ENCODE measurements at places on chromosomes 6 and 20.
A peak's percentile ranks its signal among the peaks of the same experiment; 100 is the strongest.

- DNase-seq = no peak
These were observed 78.4 kb downstream of the RNASET2 start for GRCh38 chr6:166877906-166878305.

GRCh38 chr20:37758332-37758731 is 64.5 kb downstream of the CTNNBL1 start:
- peak; percentile 55 for DNase-seq

- peak; percentile 43 for DNase-seq
These were observed 55.7 kb downstream of the FAM217A start for GRCh38 chr6:4023240-4023639.

- DNase-seq = no peak
These were observed 272.6 kb upstream of the CITED2 start for GRCh38 chr6:139647016-139647415.

- DNase-seq = no peak
These were observed 28.5 kb downstream of the SLC35D3 start for GRCh38 chr6:136950436-136951126.

DNA sequence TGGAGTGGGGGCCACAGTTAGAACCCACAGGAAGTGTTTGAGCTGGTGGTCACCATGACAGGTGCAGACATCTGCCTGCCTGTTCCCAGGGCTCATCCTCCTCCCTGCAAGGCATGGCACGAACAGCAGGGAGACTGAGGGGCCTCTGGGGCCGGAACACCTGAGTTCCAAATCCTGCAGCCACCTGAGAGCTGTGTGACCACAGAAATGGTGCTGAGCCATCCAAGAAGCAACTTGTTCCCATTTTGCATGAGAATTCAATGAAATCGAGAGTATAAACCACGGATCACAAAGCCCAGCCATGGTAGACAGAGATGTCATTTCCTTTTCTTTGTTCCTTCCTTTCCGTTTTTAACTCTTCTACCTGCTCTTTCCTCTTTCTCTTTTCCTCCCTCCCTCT is 268.6 kb downstream of the FOXA2 start:
- no peak for DNase-seq

GRCh38 chr20:57071283-57071731 is 195.1 kb downstream of the BMP7 start:
- no peak for DNase-seq

- DNase-seq = no peak
These were observed 456.5 kb downstream of the UTRN start for GRCh38 chr6:144741659-144742058.

DNA sequence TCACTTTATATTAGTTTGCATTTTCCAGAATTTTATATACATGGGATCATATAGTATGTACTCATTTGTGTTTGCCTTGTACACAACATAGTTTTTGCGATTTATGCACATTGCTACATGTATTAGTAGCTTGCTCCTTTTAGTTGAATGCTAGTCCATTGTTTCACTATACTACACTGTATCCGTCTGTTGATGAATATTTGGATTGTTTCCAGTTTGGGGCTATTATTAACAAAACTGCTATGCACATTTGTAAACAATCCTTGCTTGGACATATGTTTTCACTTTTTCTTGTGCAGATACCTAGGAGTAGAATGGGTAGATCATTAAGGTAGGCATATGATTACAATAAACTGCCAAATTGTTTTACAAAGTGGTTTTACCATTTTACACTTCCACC is 3.9 kb upstream of the LRRC1 start:
- DNase-seq = no peak

DNA sequence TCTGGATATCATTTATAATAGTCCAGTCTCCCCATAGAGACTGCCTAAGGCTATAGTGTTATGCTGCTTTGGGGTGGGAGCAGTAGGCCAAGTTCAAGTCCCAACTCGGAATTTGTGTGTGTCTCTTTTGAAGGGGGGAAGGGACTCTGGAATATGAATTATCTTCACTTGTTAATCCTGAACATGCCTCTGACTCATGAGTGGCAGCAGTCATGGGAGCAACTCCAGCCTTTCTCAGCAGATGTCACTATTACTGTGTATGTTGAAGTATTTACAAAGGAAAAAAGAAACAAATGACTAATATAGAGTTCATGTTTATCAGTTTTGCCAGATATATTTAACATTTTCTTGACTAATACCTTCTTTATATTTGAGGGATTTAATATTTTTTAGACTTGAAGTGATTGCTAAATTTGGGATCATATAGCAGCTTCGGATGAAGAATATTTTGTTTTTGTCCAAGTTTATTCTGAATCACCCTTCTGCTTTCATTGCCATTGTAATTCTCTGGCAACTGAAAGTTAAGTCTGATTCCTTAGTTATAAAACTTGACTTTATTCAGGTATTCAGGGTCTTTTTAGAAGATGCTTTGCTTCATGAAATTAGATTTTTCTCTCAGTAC is 23.4 kb downstream of the FAM217A start:
- peak; percentile 61 for DNase-seq

DNA sequence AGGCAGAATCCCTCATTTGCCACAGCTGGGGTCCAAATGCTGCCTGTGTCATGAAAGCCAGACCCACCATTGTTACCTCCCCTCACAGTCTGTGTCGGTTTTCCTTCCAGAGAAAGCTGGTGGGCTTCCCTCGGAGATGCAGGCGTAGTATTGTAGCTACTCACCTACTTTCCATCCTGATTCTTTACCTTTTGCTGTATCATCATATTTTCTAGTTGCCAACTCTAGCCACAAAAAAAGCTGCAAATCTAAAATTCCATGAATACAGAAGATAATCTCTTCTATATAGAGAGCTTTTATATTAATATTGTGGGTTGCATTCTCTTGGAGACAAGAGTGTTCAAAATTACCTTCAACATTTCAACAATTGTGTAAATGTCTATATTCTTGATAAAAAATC is 98.0 kb upstream of the LAMP5 start:
- no peak for DNase-seq

GRCh38 chr6:160128879-160129516 is 7.4 kb downstream of the SLC22A1 start:
- DNase-seq = no peak

DNA sequence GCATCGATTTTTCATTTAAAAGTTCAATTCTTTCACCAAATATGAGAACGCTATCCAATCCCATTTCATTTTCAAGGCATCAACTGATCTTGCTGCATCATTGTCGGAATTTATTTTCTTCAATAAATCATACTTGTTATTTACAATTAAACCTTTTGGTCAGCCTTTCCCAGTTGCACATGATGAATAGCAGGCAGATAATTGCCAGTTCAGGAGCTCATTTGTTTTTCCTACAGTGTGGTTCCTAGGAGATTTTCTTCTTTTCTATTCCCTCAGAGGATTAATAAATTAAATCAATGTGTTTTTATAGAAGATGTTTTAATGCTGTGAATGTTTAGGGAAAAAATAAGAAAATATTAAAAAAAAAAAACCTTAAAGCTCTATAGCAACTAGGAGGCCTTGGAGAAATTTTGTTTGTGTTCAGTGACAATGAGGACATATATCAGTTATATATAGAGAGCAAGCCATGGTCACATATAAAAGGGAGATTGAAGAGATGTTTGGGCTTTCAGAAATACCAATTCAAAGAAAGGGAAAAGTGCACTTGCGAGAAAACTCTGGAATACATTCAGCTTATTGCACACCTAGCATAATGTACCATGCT is 30.4 kb downstream of the LGSN start:
- no peak for DNase-seq

DNA sequence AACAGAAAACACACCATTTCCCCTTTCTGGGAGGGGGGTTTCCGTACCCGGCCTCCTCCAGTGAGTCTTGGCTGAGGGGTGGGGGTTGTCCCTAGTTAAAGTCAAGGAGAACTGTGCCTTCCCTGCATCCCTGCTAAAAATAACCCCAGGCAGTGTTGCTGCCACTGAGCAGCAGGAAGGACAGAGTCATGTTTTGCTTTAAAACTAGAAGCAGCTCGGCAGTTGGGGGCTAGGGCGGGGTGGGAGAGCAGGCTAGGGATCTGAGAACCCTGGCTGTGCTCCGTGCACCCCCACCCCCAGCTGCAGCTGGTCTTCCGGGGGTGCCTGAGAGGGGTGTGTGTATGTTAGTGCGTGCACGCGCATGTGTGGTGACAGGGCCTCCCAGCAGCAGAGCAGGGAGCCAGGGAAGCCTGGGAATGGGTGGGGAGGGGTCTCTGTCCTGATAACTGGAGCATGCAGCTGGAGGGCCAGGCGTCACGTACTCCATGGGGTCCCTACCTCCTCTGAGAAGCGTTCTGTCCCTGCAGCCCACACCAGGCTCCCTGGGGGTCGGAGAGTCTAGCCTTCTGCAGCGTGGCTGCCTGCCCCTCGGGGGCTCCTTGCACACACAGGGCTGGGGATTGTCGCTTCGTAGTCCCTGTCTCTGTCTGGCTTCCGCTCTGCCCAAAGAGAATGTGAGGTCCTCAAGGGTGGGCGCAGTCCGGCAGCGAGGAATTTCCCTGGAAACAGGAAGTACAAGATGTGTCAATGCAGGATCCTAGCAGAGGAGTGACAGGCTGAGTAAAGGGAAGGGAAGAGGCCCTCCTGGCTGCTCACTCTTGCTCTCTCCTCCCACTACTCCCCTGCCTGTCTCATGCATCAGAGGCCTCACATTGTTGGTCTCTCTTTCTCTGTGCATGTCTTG is 16.8 kb upstream of the ARMC12 start:
- DNase-seq = peak; percentile 76

DNA sequence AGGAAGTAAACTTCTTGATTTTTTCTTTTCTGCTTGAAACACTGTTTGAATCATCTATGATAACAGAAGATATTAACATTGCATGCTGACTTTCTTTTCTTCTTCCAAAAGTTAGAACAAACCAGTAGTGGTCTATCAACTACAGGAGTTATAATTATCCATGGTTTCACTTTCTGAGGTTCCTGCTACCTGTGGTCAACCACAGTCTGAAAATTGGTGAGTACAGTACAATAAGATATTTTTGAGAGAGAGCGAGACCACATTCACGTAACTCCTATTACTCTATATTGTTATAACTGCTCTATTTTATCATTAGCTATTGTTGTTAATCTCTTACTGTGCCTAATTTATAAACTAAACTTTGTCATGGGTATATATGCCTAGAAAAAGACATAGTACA is 86.1 kb downstream of the MAP7 start:
- DNase-seq = peak; percentile 21

DNA sequence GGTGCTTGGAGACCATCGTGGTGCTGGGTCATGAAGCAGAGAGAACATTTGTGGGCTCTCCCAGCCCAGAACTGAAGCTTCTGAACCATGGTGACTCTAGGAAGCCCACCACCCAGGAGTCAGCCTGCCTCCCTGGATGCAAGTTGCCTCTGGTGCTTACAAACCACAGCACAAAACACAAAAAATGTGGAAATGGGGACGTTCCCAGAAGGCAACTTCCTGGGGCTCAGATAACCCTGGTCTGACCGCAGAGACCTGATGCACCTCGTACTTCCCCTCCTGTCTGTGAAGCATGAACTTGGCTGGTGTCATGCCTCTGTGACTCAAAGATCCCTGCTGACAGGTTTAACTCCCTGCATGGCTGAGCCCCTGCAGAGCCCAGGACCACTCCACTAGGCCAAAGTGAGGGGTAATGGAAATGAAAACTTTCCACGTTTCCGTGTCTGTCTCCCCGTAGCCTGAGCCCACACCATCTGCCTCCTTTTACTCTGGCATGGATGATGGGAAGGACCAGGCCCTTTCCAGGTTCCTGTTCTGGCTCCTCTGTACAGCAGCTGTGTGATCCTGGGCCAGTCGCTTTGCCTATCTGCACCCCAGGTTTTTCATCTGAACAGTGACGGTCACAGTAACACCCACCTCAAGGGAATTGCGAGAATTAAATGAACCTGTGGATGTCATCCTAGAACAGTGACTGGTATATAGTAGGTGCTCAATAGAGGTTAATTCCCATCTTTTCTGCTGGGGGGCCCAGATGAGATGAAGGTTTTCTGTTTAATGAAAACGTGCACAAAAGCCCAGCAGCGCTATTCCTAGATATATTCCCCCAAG is 57.7 kb downstream of the PPP1R16B start:
- DNase-seq = no peak

GRCh38 chr6:37536491-37537190 is 36.9 kb upstream of the CCDC167 start:
- DNase-seq = no peak

DNA sequence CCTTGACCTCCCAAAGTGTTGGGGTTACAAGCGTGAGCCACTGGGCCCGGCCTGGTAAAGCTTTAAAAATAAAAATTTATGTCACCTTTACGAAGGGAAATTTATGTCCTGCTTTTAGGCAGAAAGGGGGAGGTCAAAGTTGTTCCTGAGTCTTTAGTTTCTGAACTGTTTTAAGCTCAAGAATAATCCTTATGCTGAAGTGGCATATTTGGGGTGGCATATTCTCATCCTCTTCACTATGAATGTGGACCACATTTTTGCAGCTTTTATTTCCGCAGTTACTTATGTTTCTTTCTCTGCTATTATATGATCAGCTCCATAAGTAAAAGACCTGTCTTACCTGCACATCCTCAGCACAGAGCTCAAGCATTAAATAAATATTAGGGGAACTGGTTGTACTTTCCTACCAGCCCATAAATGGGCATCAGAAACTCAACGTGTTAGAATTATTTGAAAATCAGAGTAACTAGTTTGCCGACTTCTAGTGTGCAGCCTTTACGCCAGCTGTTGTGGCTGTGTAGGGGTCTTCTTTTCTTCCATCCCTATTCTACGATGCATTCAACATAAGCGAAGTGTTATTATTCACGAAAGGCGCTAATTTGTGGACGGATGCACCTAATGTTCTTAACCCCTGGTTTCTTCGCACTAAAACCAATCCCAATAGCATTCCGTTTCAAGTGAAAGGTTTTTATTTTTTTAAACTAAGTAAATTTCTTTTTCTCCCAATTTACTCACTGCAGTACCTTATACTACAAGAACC is 867 bp upstream of the AKAP7 start:
- no peak for DNase-seq

- no peak for DNase-seq
These were observed 2.6 kb downstream of the DEFB113 start for GRCh38 chr6:49966823-49967222.

- no peak for DNase-seq
These were observed 71.0 kb upstream of the MARCKS start for GRCh38 chr6:113786168-113786567.

GRCh38 chr6:107330168-107330567 is 129.2 kb downstream of the PDSS2 start:
- DNase-seq = no peak

GRCh38 chr6:118752803-118753202 is 101.4 kb upstream of the CEP85L start:
- no peak for DNase-seq

GRCh38 chr6:94462231-94462630 is 1042.9 kb upstream of the EPHA7 start:
- no peak for DNase-seq

- DNase-seq = no peak
These were observed 313.5 kb downstream of the RFPL4B start for GRCh38 chr6:112660626-112661025.

DNA sequence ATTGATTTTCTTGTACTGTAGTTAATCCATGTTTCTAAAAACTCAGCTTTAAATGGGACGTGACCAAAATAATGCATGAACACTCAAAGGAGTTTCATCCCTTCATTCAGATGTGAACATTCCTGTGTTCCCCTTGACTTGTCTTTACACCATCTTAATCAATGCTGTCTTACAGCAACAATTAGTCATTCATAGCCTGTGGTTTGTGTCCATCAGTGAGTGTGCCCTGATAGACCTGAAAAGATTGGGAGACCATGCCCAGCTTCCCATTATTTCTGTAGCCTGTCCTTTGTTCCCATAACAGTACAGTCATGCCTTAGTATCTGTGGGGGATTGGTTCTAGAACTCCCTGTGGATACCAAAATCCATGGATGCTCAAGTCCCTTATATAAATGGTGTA is 23.9 kb downstream of the NT5E start:
- DNase-seq = no peak

Data from hematopoietic multipotent progenitor cell treated with erythropoietin and hydrocortisone succinate and interleukin-3 and kit ligand, for 6 days (in vitro differentiated cells).